ENCODE measurements at places on chromosomes 7 and 10.

DNA sequence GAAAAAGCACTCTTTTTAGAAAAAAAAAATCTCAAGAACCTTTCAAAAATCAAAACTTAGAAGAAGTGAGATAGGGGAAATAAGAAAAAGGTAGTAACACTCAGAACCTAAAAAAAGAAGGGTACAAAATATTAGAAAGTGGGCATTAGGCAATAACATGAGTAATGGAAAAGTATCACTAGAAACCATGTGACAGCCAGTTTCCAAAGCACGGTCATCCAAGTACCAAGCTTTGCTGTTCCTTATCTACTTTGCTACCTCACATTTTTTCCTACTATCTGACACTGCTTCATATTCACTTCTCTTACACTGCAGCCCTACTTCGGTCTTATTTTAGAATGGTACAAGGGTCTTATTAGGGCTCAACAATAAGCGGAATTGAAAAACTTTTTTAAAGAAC, 30.3 kb downstream of the IMMP2L start:
- DNase-seq: peak; percentile 5

DNA sequence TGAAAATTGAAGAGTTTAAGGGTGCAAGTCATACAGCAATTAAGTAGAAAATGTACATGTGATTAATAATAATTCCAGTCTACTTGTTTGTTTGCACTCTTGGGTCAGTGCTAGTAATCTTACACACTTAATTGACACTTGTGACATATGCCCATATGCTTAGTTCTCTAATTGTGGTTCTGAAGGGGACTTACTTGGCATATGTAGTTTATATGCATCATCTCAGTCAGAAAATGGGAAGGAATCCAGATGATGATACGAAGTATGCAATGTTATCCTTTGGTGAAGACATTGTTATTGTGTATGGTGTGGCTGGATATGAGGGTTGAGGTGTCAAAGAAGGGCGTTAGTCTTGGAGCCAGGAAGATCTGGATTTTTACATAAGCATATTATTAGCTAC, 193.5 kb upstream of the HDAC9 start:
- DNase-seq: no peak

DNA sequence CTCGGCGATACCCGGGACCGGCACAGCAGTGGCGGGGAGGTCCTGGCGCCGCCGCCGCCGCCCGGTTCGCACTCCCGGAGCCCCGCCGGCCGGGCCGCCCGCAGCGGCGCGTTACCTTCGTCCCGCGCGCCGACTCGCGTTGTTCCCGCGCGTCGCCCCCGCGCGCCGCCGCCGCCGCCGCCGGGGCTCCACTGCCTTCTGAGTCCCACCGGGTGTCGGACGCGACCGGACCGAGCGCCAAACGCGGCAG, at the start of gene EZH2:
Gene EZH2 (minus strand): TSS at position 243 of the 250 bp plus-strand sequence. CDS start 36,993 bp downstream, outside the sequence.
- DNase-seq: no peak

DNA sequence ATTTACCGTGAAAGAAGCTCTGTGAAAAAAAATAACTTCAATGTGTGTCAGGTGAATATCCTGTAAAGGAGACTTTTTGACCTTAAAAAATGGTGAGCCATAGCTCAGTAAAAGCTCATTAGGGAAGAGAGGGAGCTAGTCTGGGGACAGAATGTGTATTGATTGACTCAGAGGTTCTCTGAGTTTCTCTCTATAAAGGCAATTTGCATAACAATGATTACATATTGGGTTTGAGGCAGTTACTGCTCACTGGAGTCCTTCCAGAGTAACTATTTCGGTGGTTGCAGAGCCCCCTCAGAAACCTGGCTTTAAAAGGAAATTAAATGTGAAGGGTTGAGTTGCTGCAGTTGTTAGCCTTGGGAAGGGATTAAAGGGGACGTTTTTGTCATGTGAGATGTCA, 181.6 kb downstream of the GALNT17 start:
- DNase-seq: no peak

DNA sequence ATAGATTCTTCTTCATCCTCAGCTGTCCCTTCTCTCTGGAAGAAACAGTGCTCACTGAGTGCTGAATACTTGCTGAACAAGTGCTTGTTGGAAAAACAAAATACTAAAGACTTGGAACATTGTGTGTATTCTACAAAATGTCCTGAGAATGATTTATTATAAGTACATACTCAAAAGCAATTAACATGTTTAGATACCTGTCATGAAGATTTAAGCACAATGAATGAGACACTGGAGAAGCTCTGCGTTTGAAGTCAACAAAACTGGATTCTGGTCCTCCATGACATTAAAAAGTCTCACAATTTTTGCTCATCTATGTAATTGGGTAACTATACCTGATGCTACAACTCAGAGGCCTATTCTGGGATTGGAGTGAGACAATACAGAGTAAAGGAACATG, 34.8 kb upstream of the LAMB1 start:
- DNase-seq: no peak

DNA sequence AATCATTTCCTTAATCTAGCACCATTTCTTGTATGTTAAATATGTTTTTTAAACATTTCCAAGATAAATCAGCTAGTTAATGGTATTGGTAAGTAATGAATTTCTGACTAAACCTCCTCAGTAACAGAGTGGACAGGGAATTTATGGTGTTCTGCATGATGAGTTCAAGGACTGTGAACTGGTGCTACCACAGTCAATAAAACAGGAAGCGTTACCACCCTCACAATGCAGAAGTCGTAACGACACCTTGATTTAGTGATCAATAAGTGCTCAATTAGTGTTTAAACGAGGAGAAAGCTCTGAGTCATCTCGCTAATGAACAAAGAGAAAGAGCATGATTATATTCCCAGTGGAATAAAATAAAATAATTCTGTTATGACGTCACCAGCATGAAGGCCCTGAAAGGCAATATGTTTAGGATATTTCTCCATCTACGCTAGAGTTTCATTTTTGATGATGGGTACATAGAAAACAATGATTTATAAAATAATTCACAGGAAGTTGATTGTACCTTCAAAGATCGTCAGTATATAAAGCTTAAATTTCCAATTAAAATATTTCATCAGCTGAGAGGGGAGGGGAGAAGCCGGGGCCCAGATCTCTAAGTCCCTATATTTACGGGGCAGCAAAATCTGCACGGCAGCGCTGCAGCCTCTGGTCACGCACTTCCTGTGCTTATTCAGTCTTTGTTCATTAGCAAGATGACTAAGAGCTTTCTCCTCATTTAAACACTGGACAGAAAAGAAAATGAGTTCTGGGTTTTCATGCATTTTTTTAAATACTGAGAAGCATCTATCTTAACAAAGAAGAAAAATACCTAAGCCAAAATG, 400.5 kb downstream of the PTPRN2 start:
- no peak for DNase-seq

DNA sequence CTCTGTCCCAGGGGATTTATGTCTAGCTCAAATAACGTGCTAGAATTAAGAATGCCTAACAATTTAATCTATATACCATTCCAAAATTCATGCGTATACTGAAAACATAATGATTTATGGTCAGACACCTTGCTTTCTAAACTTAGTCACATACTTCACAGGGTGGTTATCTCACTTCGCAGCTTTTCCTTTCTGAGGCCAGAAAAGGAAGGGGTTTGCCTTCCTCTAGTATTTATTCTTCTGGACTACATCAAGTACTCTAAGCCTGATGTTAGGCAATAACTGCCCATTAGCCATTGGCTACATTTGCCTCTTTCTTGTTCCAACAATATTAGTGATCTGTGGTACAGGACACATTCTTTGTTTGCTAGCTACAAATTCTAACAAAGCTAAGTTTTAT, 72.6 kb upstream of the FHIP2A start:
- no peak for DNase-seq

GRCh38 chr10:47364911-47365310, 16.7 kb downstream of the RBP3 start:
- DNase-seq: no peak

- no peak for DNase-seq
Observed at GRCh38 chr10:98313598-98313997, 45.6 kb upstream of the LOXL4 start.

DNA sequence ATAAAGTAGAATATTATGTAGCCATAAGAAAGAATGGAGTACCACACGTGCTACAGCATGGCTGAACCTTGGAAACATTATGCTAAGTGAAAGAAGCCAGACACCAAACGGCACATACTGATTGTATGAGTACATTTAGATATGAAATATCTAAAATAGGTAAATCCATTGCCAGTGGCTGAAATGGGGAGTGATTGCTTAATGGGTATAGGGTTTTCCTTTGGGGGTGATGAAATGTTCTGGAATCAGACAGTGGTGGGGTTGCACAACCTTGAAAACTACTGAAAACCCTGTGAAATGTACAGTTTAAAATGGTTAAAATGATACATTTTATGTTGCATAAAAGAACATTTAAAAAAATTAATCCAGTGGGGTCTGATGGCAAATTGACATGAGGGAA, 667.9 kb downstream of the AUTS2 start:
- DNase-seq: no peak

DNA sequence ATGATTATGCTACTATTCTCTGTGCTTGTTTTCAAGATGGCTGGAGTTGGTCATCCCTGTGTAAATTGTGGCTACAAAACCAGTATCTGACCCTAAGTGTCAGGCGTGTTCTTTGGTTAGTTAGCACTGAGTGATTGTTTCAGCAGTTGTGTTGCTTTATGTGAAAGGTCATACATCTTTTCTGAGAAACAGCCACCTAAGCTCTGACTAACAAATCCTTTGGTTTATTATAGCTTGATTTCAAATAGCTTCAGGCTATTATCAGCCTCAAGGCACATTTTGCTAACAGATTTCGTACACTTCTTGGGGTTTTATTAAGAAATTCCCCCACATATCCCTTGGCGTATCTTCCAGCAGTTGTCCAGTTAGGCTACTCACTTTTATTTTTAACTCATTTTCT, 4.8 kb upstream of the ADRB1 start:
- DNase-seq: no peak

- no peak for DNase-seq
Observed at GRCh38 chr10:103535595-103535994, 42.1 kb downstream of the NEURL1 start.
